ENCODE measurements at places on chromosomes 2 and 18. TPM values are rescaled to one million over a fixed set of nuclear protein-coding genes. Genes with fewer than 3 reads are reported as not detected.

The ACKR3 gene
- total RNA-seq, result 7.7 TPM

The CNDP1 gene
- not detected for total RNA-seq

The CCDC85A gene
- total RNA-seq, result 0.39 TPM

The YIPF4 gene
- 47.1 TPM for total RNA-seq

The EPHA4 gene
- total RNA-seq, result 0.97 TPM

The EFHD1 gene
- total RNA-seq, result 5.1 TPM

The ANO7 gene
- total RNA-seq, result 2.1 TPM

The TCF7L1 gene
- total RNA-seq, result 11.6 TPM

The GALNT13 gene
- 9.3 TPM for total RNA-seq

The ZFAND2B gene
- 18.4 TPM for total RNA-seq

The ENOSF1 gene
- 24.5 TPM for total RNA-seq

The CAPN13 gene
- 0.15 TPM for total RNA-seq

The G6PC2 gene
- not detected for total RNA-seq

The IL36RN gene
- 0.12 TPM for total RNA-seq

The GPR17 gene
- total RNA-seq, result not detected

The GCG gene
- not detected for total RNA-seq

The SP9 gene
- total RNA-seq, result 2.0 TPM

The C2orf66 gene
- not detected for total RNA-seq

The EPB41L3 gene
- 0.41 TPM for total RNA-seq

The TSPYL6 gene
- not detected for total RNA-seq

The DSG2 gene
- 64.0 TPM for total RNA-seq

The RTP5 gene
- total RNA-seq, result not detected

The OST4 gene
- 708 TPM for total RNA-seq

The ASPRV1 gene
- 0.20 TPM for total RNA-seq

The PLCD4 gene
- total RNA-seq, result 0.14 TPM

The MALL gene
- total RNA-seq, result 155 TPM

The CAPN10 gene
- total RNA-seq, result 22.2 TPM

The LNPK gene
- total RNA-seq, result 18.2 TPM

The SNED1 gene
- 1.4 TPM for total RNA-seq

The GBX2 gene
- total RNA-seq, result 2.9 TPM

The ONECUT2 gene
- 0.68 TPM for total RNA-seq

The MOCOS gene
- total RNA-seq, result 2.7 TPM

The CAVIN2 gene
- 52.2 TPM for total RNA-seq

The CAPN14 gene
- not detected for total RNA-seq

The CCDC68 gene
- total RNA-seq, result 5.8 TPM

The RAB12 gene
- 24.1 TPM for total RNA-seq

The AQP12A gene
- total RNA-seq, result not detected

The OTOF gene
- 0.06 TPM for total RNA-seq

The ALK gene
- total RNA-seq, result not detected

The KHK gene
- 7.6 TPM for total RNA-seq

The SCYGR4 gene
- not detected for total RNA-seq

The HMSD gene
- total RNA-seq, result 0.03 TPM

The ERFE gene
- 7.4 TPM for total RNA-seq

The CTAGE1 gene
- not detected for total RNA-seq

The POTEI gene
- not detected for total RNA-seq

The NEURL3 gene
- total RNA-seq, result 0.51 TPM

The NT5C1B gene
- total RNA-seq, result not detected

The LCT gene
- total RNA-seq, result 0.04 TPM

The MAP2 gene
- 1.2 TPM for total RNA-seq

The GTF2A1L gene
- not detected for total RNA-seq

The VWC2L gene
- total RNA-seq, result not detected

The RGPD8 gene
- 4.4 TPM for total RNA-seq

The AOX1 gene
- 5.4 TPM for total RNA-seq

The POMC gene
- total RNA-seq, result not detected

The IL18R1 gene
- 1.2 TPM for total RNA-seq

The SERPINB10 gene
- not detected for total RNA-seq

The DQX1 gene
- total RNA-seq, result 0.15 TPM

The ADRA2B gene
- total RNA-seq, result 0.14 TPM
